LHCN-M2 (cell line): ENCODE measurements at places on chromosomes 6 and 20.

DNA sequence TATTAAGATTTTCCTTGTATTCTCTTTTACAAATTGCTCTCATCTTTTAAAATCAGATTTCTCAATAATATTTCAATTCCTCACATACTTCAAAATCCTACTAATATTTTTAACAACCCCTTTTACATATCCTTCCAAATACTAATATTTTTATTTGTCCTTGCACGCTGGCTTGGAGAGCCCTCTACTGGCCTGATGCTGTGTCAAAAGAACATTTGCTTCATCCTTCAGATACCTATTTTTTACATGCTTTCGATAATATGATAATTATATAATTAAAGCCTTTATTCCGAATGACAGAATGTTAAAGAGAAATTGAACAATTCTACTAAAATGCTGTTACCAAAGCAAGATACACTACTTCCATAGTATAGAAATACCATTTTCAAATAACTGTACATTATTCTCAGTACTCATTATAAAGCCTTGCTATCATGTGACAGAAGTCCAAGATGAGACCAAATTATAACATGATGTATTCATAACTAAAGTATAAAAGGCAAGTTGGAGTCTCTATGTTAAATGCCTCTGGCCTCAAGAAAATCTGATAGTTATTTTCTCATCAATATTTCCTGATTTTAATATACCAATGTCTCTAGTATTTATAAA, 39.0 kb upstream of the PLN start:
- peak; percentile 38 for DNase-seq

GRCh38 chr6:80679992-80680391, 573.5 kb downstream of the BCKDHB start:
- DNase-seq, result no peak

DNA sequence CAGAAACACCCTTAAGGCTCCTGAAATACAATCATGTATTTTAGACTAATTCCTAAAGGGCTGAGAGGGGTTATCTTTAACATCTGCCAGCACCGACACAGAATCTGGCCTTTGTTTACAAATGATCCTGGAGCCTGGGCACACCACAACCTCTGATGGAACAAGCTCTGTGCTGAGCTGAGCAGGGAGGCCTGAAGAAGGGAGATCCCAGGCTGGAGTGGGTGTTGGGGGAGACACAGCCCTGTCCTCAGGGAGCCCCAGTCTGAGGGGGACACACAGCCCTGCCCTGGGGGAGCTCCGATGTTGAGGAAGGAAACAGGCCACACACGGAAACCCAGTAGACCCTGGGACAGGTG, 130.5 kb downstream of the VEGFA start:
- DNase-seq, result no peak

- peak; percentile 19 for DNase-seq
These were observed 58.0 kb downstream of the LIN28B start for GRCh38 chr6:105014954-105015353.

DNA sequence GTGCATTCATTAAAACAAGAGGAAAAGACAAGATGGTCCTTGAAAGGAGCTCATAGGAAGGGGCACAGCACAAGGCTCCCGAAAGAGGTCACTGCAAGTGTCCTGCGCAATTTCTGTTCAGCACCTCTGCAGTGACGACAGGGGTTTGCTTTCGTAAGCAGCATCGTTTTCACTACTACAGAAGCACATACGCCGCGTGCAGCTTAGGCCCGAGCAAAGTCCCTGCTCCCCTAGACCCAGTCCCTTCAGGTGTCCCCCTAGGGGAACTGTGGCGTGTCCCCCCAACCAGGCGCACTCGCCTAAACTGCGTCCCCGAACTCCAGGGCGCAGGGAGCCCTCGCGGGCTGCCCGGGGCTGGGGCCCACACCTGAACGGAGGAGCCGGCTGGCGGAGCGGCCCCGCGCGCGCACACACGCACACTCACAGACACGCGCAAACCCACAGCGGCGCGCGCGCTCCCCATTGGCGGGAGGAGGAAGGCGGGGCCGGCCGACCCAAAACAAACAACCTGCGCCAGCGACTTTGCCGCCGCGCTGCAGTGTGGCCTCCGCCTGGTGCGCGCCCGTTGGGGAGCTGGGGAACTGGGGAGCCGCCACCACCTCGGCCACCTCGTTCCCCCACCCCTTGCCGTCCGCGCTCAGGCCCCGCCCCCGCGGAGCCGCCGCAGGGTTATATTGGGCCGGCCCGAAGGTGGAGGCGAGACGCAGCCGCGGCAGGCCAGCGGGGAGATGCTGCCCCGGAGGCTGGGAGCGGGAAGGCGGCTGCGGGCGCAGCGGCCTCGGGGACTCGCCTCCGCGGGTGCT, at the start of gene FOXQ1:
FOXQ1 (plus strand) TSS at position 699 of the 803 bp plus-strand sequence. CDS start 607 bp downstream, outside the sequence.
- no peak for DNase-seq

- DNase-seq, result no peak
These were observed 641 bp downstream of the SF3B5 start for GRCh38 chr6:144094731-144095133.

DNA sequence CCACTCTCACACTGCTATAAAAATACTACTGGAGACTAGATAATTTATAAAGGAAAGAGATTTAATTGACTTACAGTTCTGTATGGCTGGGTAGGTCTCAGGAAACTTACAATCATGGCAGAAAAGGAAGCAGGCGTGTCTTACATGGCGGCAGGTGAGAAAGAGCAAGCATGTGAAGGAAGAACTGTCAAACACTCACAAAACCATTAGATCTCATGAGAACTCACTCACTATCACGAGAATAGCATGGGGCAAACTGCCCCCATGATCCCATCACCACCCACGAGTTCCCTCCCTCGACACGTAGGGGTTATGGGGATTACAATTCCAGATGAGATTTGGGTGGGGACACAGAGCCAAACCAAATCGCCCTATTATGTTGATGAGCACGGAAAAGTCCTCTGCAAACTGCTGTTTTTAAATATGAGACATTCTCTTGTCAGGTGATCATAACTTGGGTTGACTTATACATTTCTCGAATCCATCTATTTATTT, 133.5 kb downstream of the AIG1 start:
- no peak for DNase-seq
